T-helper 22 cell (primary cell): ENCODE measurements at places on chromosomes 3 and 15.

- DNase-seq, result no peak
Measured at GRCh38 chr3:111072031-111072921, 660 bp downstream of the NECTIN3 start.

- no peak for DNase-seq
Measured at GRCh38 chr15:63236272-63236671, 41.1 kb upstream of the APH1B start.

GRCh38 chr3:178059119-178059518, 477.1 kb upstream of the KCNMB2 start:
- DNase-seq, result no peak

DNA sequence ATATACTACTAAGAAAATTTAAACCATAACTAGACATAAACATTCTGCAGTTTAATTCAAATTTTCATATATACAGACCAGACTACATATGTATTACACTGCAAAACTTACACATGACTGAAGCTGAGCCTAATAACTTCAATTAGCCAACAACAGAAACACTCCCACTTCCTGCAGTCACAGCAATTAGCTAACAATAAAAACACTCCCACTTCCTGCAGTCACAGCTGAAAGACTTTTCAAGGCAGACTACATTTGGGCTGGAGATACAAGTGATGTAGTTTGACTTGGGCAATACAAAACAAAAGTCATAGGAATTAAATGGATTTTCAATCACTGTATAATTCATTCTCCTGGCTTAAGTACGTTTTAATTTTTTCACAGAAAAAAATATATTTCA, 10.3 kb downstream of the TM2D3 start:
- peak; percentile 21 for DNase-seq

GRCh38 chr3:190076601-190077394, 43.9 kb downstream of the P3H2 start:
- DNase-seq, result no peak

DNA sequence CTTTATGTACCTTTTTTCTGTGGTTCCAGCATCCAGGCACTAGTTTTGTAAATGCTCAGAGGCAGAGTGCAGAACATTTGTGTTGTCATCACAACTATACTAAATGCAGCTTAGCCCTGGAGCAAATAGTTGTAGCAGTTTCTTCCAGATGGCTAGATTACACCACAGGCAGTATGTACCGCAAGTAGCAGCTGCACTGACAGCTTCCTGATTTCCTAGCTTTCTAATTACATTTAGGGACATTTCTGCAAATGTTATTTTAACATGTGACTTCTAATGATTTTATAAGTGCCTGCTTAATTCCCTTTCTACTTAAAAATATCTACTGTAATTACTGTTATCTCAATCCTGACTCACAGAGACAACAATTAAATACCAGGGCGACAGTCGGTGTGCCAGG, 106.5 kb downstream of the NR2E3 start:
- no peak for DNase-seq

DNA sequence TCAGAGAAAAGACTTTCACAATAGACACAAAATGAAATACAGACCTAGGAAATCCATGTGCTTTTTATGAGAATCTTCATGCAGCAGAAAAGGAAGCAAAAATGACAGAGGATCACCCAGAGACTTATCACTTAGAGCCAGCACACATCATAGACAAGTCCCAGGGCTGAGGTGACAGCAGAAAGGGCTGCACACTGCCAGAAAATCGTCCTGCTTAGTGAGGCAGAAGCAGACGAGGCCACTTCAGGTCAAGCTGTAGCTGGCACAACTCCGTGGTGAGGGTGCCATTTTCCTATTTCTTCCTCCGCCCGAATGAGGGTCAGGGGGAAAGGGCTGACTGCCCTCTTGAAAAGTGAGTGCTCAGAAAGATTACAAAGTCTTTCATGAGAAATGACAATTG, 95.9 kb upstream of the TNIK start:
- no peak for DNase-seq

DNA sequence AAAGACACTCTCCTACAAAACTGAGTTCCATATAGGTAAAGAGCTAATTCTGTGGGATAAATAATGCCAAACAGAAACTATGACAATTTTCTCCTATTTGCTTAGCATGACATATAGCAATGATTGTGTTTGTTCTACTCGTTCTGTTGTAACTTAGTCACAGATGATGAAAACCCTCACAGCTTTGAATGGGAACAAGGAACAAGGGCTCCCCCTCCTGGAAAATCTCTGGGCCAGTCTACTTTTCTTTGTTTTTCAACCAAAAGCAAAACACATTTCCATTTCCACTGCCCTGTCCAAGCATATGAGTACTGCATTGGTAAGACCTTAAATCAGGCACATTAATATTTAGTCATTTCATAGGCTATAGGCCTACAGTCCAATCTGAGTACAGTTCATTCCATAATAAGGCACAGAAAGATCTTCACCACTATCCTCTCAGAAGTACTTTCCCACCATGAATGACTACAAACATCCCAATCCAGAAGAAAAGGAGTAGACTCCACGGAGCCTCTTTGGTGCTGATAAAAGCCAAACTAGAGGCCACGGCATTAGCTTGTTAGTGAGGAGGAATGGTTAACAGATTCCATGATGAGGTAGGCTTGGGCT, 67.1 kb downstream of the ATP8B4 start:
- no peak for DNase-seq

GRCh38 chr15:28903555-28903954, 17.8 kb downstream of the APBA2 start:
- no peak for DNase-seq

DNA sequence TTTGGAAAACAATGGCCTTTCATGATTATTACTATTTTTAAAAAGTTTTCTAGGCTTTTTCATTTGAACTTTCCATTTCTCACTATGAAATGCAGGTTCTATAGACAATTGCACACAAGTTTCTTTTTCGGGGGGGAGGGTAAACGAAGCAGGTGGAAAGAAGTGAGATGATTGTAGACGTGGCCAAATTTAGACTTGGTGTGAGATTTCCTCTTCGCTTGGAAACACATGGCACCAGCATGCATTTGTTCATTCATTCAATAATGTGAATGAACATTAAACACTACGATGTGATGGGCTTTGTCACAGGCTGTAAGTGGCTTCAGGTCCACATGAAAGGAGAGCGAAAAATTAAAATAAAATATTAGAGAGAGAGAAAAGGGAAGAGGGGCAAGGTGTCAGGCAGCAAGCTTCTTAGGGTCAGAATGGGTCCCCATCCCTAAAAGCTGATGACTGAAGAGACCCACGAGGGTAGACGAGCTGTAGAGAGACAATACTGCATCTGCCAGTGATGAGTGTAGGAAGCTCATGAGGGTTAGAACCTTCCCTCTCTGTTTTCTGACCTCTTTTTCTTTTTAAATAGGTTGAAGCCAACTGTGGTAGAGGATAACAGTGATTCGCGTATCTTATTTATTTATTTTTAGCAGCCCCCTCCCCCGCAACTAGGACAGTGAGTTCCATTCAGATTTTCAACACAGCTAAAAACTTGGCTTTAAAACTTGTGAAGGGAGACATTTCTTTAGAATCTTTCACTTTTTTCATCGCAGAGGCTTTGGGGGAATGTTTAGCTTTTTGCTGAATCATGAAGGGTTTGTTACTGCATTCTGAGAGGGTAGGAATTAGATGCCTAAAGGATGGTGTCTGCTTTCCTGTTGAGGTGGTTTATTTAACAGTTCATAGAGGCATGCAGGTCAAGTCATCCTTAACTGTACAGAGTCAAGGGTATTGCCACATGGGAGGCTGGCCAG, 36.2 kb downstream of the GAP43 start:
- no peak for DNase-seq

GRCh38 chr15:92391640-92392039, 2.0 kb upstream of the ST8SIA2 start:
- no peak for DNase-seq

DNA sequence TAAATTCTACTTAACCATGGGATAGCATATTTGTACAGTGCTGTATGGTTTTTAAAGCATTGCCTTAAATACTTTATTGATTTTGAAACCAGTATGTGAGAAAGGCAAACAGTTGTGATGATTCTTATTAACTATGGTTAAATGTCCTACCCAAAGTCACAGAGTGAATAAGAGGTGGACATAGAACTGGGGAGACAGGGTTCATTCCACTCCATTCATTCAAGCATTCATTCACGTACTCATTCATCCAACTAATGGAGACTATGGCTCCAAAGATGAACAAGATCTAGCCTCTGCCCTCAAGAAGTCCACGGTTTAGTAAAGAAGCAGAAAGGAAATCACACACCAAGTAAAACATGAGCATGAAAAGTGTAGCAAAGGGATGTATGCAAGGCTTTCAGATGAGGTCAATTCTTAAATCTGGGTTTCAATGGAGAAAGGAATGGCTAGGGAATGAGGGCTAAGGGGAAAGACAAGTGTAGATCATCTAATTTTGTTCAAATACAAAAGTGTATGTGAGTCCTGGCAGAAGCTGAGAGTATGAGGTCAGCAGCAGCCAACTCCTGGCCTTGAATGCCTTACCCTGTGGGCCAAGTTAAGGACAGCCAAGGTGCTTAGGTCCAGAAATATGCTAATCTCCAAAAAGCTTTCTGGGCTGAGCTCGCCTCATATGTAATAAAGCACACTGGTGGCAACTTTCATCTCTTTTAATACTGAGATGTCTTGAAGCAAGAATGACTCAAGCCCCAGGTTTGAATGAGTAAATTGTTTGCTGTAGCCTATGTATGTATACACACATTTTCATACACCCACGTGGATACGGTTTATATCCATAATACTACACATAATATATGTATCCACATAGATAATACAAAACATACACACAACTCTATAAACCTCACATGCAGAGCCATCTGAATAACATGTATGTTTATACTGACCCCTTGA, 4.3 kb downstream of the TNIK start:
- DNase-seq, result no peak

DNA sequence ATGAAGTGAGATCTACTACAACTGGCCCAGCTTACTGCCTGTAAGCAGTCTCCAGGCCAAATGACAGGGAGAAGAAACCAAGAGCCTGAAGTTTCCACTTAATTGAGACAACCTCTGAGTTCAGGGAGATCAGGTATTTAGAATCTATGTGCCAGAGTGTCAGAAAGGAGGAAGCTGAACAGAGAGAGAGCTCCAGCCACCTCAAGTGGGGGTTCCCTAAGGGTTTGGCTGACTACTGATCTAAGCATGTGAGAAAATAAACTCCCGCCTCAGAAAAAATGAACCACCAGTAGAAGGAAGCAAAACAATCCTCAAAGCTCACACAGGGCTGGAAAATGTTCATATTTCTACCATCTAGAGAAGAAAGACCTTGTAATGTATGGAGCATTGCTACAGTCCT, 25.0 kb downstream of the ADAM10 start:
- DNase-seq, result no peak

- DNase-seq, result no peak
Measured at GRCh38 chr3:188001093-188001492, 152.9 kb upstream of the LPP start.

- peak; percentile 30 for DNase-seq
Measured at GRCh38 chr3:115146032-115146417, 1.1 kb downstream of the ZBTB20 start.

DNA sequence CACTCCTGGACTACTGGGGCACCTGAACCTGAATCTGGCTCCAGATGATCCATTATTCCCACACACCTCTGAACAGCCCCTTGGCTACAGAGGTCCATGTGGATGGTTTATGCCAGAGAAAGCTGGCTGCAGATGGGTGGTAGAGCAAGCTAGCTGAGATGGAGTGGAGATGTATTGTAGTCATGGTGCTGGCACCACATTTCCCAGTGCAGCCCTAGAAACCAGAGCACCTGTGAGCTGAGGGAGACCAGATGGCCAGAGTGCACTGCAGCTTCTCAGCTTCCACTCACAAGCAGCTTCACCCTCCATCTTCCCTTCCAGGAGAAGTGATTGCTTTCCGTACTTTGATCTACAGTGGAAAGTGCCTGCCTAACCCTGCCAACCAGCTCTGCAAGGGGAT, 29.9 kb downstream of the RBP1 start:
- no peak for DNase-seq

- no peak for DNase-seq
Measured at GRCh38 chr3:103511891-103512290, 1077.1 kb downstream of the ZPLD1 start.

GRCh38 chr15:38886315-38887163, 321.9 kb upstream of the RASGRP1 start:
- DNase-seq, result no peak

GRCh38 chr3:19485267-19485666, 337.0 kb downstream of the KCNH8 start:
- DNase-seq, result no peak
